ENCODE measurements at places on chromosomes 6 and 20. TPM values are rescaled to one million over a fixed set of nuclear protein-coding genes. Genes with fewer than 3 reads are reported as not detected.
A peak's percentile ranks its signal among the peaks of the same experiment; 100 is the strongest.

DNA sequence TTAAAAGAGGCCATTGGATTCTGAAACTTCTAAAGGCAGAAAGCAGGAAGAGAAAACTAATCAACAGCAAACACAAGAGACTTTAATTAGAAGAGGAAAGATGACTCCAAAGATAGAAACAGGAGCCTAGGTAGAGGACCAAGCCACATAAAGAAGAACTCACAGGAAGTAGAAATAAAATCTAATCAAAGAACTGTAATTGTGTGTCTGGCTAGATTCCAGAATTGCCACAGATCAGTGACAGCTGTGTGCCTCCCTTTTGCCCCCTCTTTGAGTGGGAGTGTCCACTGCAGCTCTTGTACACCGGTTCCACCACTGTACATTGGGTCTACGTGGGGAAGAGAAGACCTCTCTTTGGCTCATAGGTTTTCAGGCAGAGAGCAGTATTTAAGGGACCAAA lies 22.3 kb upstream of the THEMIS start:
- DNase-seq = no peak

DNA sequence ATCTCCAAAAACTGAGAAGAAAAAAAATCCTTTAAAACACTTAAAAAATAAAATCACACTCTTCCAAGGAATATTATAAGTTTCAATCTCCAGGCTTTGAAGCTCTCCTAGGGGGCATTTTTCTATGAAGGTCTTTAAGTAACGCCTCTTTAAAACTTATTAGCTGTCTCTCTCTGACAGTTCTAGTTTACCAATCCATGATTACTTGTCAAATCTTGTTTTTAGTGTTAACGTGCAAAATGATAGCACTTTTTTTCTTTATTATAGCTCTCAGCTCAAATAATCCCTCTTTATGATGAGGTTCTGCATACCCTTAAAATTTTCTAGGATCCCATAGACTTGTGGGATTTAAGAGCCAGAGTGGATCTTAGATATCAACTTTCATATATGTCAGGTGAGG lies 369.0 kb downstream of the DOK5 start:
- DNase-seq = no peak

GRCh38 chr6:1960486-1961142 lies 284.8 kb downstream of the GMDS start:
- DNase-seq = no peak

DNA sequence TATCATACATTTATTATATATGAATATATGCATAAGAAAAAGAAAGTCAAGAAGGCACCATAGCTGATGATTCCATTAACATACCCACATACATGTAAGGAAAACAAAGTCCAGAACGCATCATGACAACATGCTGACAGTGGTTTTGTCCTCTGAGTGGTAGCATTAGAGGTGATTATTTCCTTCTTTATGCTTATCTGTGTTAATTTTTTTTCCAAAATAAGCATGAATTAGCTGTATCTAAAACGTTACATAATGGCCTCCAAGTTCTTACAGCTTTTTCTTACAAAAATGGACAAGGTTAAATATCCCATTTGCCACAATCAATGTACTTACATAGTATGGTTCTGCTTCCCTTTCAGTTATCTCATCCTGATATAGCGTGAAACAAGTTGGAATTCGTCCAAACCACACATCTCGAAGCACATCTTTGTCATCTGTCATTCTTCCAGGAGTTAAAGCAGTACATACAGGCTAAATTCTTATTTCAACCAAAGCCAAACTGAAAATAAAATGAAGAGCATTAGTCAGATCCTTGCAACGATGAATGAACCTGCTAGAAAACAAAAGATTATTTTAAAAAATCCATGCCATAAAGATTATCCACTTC lies 9.7 kb downstream of the ATG5 start:
- peak; percentile 32 for DNase-seq

GRCh38 chr6:12039540-12040459 lies 27.7 kb downstream of the HIVEP1 start:
- no peak for DNase-seq

GRCh38 chr20:48411919-48412522 lies 415.8 kb downstream of the PREX1 start:
- DNase-seq = no peak

GRCh38 chr6:165249808-165250207 lies 59.6 kb downstream of the C6orf118 start:
- no peak for DNase-seq

DNA sequence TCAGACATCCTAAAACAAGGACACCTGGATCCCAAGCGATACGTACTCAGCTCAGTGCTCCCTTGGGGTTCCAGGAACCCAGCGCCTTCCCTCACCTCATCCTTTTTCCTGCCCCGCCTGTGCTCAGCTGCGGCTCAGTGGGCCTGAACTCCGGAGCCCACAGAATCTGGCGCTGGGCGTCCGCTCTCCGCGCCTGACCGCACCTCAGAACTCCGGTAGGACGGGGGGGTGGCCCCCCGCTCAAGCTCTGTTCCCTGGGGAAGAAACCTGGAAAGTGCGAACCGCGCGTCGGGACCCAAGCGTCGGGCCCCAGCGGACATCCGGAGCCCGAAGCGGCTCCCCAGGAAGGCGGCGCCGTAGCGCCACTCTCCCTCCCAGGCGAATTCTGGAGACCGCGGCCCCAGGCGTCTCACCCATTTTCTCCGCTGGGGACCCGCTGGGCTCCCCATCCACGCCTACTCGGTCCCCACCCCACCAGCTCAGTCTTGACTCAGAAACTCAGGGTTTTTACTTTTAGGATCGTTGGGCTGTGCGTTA lies 336 bp upstream of the LY6G5C start:
- DNase-seq = no peak

The ME1 gene
- 12.1 TPM for total RNA-seq

The FGD2 gene
- not detected for total RNA-seq

The TBX18 gene
- 5.9 TPM for total RNA-seq

The CST1 gene
- total RNA-seq = not detected

The ZNF311 gene
- 0.40 TPM for total RNA-seq

The OPN5 gene
- not detected for total RNA-seq

The C20orf141 gene
- 0.50 TPM for total RNA-seq
